ENCODE measurements at places on chromosomes 4 and X.
A peak's percentile ranks its signal among the peaks of the same experiment; 100 is the strongest.

DNA sequence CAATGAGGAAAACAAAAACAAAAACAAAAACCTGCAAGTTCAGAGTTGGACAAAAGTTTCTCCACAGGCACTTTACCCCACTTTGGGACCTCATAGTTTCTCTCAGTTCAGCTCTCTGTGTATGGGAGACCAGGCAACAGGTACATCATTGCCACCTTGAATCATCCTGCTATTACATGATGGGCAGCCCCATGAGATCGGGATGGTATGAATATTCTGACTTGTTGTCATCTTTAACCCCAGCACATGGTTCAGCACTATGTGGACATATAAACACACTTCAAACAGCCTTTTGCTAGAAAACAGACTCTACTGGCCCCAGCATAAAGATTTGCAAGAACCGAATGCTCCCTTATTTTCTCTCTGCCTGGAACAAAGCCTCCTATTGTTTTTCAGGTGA, 176.9 kb upstream of the SCML1 start:
- DNase-seq: no peak

GRCh38 chr4:140717313-140717712, 38.9 kb downstream of the TBC1D9 start:
- no peak for DNase-seq

DNA sequence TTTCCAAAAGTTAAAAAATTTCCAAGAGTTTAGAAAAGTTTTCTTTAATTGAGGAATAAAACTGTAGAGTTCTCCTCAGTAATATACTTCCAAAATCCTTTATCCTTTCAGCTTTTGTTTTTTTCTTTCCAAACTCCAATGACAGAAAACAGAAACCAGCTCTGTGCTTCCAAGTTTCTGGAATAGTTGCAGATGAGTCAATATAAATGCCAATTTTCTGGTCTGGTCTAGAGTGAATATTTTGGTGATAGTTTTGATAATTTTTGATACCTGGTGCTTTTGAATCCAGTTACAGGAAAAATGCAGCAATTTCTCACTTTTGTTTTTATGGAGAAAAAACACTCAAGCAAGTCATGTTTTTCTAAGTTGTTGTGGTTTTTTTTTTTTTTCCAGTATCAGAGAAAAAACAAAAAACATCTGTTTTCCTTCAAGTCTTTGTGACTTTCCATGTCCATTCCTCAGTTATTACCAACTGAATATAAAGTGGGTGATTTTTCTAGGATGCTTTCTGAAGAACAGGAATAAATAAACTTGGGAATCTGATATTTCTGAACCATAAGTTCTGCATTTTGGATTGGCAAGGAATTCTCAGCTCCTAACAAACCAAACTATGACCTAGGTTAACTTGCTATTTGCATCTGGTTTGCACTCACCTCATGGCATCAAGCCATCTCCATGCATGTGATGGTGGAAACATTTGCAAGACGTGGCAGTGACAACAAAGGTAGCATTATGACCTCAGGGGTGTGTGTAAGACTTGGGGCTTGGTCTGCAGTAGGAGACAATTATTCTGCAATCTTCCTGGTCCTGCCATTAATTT, 139.1 kb downstream of the VEGFC start:
- no peak for DNase-seq

DNA sequence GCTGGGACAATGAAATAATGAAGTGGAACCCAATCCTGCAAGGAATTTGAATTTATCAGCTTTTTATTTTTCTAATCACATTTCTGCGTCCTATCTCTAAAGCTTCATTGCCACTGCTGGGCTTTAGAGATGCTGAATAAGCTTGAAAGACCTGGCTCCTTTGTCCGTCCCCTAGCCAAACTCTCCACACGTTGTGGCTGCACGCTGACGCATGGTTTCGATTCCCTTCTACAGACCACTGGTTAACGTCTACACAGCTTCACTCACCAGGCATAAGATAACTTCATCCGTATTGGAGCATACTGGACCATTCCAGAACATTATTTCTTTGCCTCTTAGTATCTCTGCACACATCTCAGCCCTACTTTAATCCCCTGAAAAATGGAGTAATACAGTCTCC, 31.2 kb downstream of the SPANXN3 start:
- no peak for DNase-seq

GRCh38 chr4:148834804-148835631, 392.8 kb upstream of the NR3C2 start:
- peak; percentile 1 for DNase-seq

Data from BJ (cell line).